ELF-1 (cell line): ENCODE measurements at places on chromosomes 12 and 14.
A peak's percentile ranks its signal among the peaks of the same experiment; 100 is the strongest.

GRCh38 chr12:43348221-43348620, 203.8 kb downstream of the ADAMTS20 start:
- no peak for DNase-seq

DNA sequence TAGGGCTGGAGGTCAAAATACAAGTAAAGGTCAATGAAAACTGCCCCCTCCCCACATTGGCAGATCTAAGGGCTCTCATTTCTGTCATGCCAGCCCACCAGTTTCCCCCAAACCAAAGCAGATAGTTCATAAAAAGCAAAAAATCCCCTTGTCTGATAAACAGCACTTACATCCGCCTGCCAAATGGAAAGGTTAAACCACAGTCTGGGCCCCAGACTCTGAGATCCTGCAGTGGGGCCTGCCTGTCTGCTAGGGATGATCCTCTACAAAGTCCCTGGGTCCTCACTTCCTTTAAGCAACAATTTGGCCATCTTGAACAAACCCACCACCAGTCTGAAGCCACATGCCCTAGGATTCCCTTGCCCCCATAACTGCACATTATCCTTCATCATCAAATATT, 9.7 kb upstream of the RPS26 start:
- no peak for DNase-seq

GRCh38 chr14:79363291-79363690, 848.0 kb downstream of the DIO2 start:
- no peak for DNase-seq

- DNase-seq = peak; percentile 30
These were observed 269.7 kb downstream of the RAD51B start for GRCh38 chr14:68089146-68089731.

DNA sequence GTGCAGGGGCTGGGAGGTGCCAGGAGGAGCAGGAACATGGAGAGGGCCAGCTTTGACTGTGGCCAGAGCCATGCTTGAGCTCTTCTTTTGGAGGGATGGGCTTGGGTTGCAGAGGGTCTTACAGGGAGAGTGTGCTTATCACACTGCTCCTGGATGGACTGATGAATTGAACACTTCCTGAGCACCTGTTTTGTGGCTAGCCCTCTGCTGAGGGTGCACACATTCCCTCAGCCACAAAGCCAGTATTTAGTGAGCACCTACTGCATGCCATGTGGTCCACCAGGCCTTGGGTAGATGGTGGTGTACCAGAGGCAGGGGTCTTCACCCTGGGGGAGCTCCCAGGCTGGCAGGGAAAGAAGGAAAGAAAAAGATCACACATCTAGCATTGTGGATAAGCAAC, 118.9 kb downstream of the SLC25A47 start:
- DNase-seq = no peak

DNA sequence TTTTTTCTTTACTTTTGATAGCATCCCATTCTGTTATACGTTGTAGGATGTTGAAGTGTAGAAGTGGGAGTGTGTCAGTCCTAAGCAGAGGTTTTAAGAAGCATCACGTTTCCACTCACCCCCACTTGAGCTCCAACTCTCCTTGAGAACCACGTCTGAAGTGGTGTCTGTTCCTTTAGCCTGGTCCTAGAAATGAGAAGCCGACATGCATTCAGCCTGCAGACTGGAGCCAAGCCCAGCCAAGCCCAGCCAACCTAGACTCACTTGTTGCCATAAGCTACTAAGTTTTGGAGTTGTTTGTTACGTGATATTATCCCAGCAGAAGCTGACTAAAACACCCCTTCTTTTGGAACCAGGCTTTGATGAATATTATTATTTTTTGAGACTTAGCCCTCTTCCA, 4.4 kb upstream of the ELK3 start:
- no peak for DNase-seq

GRCh38 chr12:108683906-108684556, 47.3 kb downstream of the CORO1C start:
- DNase-seq = no peak

DNA sequence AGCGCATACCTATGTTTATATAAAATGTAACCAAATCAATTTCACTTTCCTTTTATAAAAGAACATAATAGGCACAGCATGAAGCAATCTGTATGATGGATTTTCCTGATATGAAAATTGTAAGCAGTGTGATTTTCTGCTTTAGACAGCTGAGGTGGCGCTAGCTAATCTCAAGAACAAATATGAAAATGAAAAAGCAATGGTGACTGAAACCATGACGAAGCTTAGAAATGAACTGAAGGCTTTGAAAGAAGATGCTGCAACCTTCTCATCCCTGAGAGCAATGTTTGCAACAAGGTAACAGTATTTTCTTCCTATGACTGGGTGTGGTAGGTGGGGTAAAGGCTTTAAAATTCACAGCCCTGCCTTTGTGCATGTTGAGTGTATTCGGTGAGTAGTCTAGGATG, 65.0 kb upstream of the FGD4 start:
- DNase-seq = no peak

DNA sequence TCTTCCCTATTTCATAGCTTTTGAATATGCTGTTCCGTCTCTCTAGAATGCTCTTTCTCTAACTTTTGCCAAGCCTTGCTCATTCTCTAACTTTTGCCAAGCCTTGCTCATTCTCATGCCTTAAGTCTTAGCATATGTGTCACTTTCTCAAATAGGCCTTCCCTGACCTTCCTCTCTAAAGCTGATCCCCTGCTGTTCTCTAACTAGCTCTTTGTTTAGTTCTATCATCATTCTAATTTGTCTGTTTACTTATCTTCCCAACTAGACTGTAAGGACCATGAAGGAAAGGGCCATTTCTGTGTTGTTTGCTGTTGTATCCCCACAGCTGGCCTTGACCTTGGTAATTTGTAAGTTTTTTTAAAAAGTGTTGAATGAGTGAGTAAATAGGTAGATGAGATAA, 71.1 kb downstream of the ZNF641 start:
- no peak for DNase-seq

- DNase-seq = no peak
These were observed 17.2 kb upstream of the ARID2 start for GRCh38 chr12:45712319-45712718.

GRCh38 chr14:39303115-39303514, 69.4 kb downstream of the MIA2 start:
- no peak for DNase-seq

DNA sequence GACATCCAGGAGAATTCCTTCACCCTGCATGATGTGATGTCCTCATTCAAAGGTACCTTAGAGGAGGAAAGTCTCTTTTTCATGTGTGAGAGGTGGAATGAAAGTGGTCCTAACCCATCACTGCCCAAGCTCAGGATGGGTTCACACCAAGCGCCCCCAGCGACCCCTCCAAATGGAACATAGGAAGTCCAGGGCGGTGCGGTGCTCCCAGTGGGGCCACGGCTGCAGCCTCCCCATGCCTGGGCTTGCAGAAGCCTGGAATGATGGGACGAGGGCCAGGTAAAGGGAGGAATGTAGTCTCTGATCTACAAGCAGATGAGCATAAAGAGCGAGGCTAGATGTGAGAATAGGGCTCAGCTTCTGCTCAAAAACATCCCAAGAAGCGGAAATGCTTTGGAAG, 196.3 kb downstream of the TTC7B start:
- DNase-seq = no peak

DNA sequence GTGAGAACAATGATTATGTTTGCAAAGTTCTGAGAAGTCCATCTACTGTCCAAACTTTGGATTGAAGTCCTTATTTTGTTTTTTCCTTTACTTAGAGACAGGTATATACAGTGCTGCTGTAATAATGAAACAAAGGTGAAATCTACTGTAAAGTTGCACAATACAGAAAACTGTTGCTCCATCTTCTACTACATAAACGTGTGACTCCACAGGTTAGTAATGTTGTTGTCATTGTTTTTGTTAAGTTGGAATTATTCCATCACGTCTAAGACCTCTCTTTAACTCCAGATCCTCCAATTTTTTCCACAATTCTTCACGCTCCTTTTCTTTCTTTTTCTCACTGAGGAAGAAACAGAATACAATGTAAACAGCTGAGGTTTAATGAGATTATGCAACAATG, 57.0 kb upstream of the GPHB5 start:
- DNase-seq = no peak

DNA sequence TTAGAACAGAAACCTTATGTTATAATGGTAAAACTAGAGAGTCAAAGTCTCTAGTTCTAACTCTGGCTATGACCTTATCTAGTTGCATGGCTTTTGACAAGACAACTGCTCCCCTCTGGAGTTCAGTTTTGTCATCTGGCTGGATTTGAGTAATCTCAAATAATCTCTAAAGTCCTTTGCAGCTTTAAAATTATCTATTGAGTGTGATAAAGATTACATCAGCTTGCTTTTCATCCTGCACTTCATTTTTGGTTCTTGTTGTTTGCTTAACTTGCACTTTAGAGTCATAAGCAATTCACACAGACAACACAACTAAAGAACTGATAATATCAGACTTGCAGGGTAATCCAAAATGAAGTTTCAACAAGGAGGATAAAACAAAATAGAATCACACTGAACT, 2.3 kb downstream of the AKAP5 start:
- DNase-seq = no peak

GRCh38 chr12:8943565-8944186, 5.8 kb downstream of the M6PR start:
- DNase-seq = no peak

GRCh38 chr12:14066021-14066420, 84.6 kb upstream of the GRIN2B start:
- DNase-seq = no peak

GRCh38 chr14:103745424-103745823, 29.8 kb downstream of the ZFYVE21 start:
- DNase-seq = peak; percentile 0

DNA sequence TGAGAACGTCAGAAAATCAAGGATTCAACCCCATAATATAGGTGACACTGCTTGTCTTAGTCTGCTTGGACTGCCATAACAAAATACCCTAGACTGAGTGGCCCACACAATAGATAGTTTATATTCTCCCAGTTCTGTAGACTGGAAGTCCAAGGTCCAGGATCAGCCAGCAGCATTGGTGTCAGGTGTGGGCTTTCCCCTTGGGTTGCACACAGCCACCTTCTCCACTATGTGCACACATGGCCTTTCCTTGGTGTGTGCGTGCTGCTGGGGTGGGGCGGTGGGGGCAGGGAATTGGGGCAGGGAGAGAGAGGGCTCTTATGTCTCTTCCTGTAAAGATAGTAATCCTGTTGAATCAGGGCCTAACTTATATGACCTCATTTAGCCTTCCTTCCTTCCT, 106.4 kb downstream of the SLC25A47 start:
- DNase-seq = no peak

- no peak for DNase-seq
These were observed 30.5 kb downstream of the RAB35 start for GRCh38 chr12:120085920-120086645.

GRCh38 chr12:120534203-120534702, at the start of gene RNF10:
RNF10 (plus strand) TSS chr12:120534356; CDS start chr12:120534812, 456 bp downstream.
- peak; percentile 86 for DNase-seq

DNA sequence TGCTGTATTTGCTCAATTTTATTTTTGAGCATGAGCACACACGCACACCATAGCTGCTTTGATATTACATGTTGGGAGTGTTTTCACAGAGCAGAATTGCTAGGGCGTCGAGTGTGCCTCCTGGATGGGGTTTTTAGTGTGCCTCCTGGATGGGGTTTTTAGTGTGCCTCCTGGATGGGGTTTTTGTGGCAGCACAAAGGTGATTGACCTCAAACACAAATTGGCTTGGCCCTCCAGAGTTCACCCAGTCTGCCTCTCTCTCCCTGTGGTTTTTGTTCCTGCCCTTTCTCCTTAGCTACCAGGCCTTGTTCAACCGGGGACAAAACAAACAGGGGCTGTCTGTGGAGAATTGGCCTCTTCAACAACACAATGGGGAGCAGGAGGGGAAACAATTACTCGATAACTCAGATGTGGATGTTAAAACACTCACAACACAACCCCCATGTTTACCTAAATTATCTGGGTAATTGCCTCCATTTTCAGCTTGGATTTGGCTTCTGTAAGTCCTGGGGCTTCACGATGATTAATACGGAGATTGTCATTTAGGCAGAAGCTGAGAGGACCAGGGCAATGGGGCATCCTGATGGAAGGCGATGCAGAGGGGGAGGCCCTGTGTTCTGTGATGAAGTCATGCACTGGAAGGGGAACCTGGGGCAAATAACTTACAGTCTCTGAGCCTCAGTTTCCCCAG, 26.9 kb downstream of the TBX3 start:
- peak; percentile 70 for DNase-seq

- DNase-seq = no peak
These were observed 15.8 kb downstream of the WNT5B start for GRCh38 chr12:1644534-1645438.

DNA sequence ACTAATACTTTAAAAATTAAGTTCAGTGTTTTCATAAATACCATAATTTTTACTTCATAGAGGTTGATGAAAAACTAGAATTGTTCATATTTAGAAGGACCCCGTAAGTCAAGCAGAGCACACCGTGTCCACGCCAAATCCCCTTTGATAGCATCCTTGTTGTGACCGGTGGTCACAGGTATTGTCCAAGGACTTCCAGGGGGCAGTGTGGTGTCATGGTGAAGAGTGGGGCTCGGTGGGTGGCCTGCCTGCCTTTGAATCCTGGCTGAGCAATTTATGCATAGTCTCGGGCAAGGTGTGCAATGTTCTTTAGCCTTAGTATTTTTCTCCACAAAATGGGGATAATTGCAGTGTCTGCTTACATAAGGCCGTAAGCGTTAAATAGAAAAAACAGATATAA, 169.9 kb downstream of the KTN1 start:
- no peak for DNase-seq

DNA sequence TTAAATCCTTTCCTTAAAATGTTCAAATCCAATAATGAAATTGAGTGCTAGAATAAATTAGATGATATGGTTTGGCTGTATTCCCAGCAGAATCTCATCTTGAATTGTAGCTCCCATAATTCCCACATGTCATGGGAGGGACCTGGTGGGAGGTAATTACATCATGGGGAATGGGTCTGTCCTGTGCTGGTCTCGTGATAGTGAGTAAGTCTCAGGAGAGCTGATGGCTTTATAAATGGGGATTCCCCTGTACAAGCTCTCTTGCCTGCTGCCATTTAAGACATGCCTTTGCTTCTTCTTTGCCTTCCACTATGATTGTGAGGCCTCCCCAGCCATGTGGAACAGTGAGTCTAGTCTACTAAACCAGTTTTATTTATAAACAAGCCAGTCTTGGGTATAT, 508.5 kb downstream of the ETNK1 start:
- DNase-seq = no peak

DNA sequence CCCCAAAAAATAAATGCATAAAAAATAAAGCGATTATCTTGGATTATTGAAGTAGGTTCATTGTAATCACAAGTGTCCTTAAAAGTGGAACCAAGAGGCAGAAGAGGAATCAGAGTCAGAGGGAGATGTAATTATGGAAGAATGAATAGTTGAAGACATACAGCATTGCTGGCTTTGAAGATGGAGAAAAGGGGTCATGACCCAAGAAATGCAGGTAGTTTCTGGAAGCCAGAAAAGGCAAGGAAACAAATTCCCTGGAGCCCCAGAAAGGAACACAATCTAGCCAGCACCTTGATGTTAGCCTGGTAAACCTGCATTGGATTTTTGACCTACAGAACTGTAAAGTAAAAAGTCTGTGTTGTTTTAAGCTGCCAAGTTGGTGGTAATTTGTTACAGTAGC, 57.5 kb upstream of the PTGR2 start:
- no peak for DNase-seq
